ENCODE measurements at places on chromosomes 4 and X.

- DNase-seq, result no peak
These were observed 40.8 kb downstream of the ZNF518B start for GRCh38 chr4:10416441-10416840.

- no peak for DNase-seq
These were observed 135.4 kb upstream of the FRMPD4 start for GRCh38 chrX:12002876-12003275.

GRCh38 chr4:86834901-86835300, 14.3 kb downstream of the SLC10A6 start:
- peak; percentile 85 for DNase-seq

GRCh38 chr4:109296527-109296926, 5.9 kb downstream of the COL25A1 start:
- DNase-seq, result no peak

DNA sequence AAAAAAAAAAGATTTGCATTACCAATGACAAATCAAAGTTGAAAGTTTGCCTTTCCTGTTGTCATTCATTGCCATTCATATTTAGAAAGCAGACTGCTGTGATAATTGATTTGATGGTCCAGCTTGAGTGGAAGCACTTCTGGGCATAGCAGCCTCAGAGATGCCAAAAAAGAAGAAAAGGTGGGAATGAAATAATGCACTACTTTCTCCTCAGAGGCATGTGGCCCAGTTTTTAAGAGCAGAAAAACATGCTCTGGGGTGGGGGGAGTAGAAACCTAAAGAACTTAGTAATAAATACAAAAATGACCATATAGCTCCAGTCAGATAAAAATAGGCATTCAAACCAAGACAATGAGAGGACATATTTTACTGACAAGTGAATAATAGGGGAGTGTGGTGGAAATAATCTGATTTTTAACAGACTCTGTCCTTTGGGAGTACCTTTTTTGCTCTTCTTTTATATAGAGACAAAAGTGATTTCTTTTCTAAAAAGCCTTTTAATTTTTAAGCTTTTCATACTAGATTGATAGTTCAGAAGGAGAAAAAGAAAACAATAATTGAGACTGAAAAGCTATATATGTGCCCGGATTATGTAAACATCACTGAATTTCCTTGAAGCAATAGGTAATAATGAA, 599.1 kb downstream of the RPA4 start:
- DNase-seq, result no peak

DNA sequence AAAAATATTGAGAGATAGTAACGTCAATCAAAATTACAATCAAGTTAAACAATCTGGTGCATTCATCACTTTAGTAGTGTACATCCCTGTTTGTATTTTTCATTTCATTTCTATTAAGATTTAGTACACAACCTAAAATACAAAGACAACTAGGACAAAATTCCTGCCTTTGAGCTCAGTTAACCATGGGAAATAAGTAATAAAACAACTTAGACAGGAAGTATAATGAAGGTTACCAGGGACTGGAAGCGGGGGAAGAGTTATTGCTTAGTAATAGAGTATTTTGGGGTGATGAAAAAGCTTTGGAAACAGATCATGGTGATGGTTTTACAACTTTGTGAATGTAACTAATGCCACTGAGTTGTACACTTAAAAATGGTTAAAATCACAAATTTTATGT, 25.6 kb upstream of the ATXN3L start:
- no peak for DNase-seq

DNA sequence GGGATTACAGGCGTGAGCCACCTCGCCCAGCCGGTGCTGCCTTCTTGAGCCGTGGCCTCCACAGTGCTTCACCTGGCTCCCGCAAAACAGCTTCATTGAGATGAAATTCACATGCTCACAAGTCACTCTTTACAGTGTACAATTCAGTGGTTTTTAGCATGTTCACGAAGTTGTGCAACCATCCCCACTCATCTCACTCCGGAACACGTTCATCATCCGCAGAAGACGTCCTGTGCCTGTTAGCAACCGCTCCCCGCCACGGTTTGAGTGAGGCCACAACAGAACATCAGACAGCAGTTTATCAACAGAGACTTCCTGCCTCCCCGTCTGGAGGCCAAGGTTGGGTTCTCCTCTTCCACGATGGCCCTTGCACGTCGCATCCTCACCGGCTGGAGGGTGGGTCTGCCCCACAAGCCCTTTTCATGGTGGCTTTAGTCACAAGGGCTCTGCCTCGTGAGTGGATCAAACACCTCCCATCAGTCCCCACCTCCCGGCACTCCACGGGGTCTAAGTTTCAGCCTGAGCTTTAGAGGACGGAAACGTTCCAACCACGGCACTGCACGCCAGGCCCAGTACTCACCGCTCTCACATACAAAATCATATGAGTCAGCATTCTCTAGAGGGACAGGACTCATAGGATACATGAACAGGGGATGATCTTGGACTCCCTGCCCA, 29.6 kb upstream of the SPON2 start:
- DNase-seq, result peak; percentile 88

DNA sequence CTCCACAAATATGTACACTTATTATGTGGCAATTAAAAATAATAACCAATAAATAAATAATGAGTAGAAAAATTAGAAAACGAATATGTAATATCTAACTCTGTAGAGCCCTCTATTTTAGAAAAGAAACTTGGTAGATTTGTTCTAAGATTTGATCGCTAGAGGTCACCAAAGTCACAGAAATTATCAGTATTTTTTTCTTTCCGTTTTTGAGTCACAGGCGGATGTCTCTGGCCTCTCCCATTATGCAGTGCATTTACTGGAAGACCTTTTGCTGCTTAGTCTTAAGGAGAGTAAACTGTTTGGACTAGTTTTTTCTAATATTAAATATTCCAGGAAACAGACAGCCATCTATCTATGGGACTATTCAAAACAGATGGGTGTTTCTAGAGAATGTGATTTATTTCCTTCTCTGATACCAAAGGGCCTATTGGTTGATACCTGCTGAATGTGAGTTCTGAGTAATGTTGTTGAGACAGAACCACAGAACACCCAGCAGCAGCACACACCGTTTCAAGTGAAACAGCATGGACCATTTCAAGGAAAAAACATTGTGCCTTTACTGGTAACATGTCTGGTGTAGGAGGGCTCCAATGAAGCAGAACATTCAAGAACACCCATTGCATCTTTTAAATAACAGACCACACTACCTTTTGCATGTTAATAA, 34.0 kb upstream of the GYPA start:
- peak; percentile 60 for DNase-seq

- DNase-seq, result no peak
These were observed 91.8 kb downstream of the RAP1GDS1 start for GRCh38 chr4:98352940-98353339.

GRCh38 chrX:24034485-24034884, 7.5 kb upstream of the KLHL15 start:
- DNase-seq, result no peak

DNA sequence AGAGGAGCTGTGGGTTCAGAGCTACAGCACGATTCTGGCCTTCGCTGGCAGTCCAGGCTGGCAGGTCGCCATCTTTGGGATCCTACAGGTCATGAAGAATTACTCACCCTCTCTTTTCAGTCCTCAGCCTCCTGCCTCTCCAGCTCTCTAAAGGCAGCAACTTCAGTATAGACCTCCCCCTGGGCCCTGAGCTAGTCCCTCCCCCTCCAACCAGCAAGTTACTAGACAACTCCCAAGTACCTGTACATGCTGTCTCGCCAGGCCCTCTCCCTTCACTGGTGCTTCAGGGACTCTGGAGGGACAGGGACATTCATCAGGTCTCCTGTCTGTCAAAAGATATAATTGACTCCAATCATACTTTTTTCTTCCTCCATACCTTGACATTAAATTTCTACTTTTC, at the start of gene GPR119:
TSS of gene GPR119 (minus strand) at position 155 of the 400 bp plus-strand sequence. CDS start 227 bp downstream, outside the sequence.
- no peak for DNase-seq

DNA sequence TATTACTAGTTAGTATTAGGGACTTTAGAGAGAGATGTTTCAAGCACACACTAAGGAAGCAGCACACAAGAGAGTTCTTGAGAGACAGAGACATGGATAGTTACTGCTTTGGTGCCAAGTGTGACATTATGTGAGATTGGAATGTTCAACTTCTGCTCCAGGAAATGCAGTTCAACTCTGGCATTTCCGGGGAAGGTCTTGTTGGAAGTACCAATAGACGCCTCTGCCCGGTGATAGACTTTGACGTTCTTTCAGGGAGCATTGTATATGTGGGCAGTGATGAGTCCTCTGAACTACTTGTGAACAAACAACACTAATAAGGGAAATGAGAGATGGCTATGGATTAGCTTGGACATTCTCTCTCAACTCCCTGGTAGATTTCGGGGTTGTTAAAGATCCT, 638.1 kb upstream of the BOD1L1 start:
- no peak for DNase-seq

DNA sequence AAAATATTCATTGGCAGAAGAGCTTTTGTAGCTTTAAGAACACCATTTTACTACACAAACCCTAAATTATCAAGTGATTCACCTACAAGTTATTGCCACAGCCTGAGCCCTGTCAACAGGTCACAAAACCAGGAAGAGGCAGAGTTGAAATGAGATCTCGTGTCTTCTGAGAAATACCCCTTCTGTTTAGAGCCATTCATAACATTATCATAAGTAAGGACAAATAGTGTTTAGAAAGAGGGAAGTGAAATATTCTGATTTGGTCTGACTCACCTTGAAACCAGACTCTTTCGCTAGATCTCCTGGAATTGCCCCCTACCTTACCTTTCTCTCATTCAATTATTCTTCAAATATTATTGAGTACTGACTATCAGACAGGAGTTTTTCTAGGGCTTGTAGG, 5.9 kb downstream of the ETDB start:
- DNase-seq, result no peak

- no peak for DNase-seq
These were observed 667.7 kb downstream of the STPG2 start for GRCh38 chr4:97475621-97476020.

DNA sequence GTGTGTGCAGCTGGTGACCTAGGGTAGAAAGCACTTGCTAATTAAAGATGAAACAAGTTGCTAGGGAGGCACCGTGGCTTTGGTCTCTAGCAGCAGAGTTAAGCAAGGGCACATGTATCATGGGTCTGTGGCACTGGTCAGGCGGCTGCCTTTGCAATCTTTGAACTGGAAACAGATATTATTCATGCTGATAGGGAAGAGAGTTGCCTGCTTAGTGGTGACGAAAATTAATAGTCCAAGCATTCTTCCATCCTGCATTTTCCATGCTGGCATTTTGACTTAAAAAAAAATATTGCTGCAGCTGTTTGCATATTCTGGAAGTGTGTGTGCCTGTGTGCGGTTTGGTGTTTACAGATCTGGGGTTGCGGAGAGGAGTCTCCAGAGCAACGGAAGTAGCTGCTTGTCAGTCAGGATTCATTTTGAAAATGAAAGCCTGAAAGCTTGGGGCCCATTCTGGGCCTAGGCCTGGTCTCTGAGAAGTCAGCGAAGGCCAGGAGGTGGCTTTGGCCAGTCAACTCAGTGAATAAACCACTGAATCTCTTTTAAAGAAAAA, 2.3 kb upstream of the SOWAHD start:
- DNase-seq, result no peak

- no peak for DNase-seq
These were observed 105.2 kb upstream of the HPGD start for GRCh38 chr4:174627473-174627872.

- peak; percentile 92 for DNase-seq
These were observed 602.8 kb upstream of the DIPK2B start for GRCh38 chrX:45803383-45803921.

GRCh38 chr4:17220816-17221215, 291.1 kb downstream of the QDPR start:
- no peak for DNase-seq

- no peak for DNase-seq
These were observed 50.4 kb downstream of the SHROOM3 start for GRCh38 chr4:76485450-76485849.

GRCh38 chr4:139014371-139015268, 961 bp upstream of the NOCT start:
- peak; percentile 95 for DNase-seq

DNA sequence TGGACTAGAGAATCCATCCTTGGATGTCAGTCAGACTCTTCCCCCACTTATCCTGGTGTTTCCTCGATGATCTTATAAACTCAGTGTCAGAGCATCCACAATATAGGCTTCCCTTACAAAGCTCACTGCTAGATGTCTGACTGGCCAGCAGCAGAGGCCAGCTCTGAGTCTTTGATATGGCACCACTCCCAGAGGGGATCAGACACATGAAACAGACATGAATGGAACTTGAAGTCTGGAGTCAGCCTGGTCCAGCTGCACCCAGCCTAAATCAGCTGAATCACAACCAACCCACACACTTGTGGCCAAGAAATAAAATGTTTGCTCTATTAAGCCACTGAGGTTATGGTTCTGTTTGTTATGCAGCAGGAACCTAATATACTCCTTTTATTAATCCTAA, 129.6 kb upstream of the MED14 start:
- DNase-seq, result peak; percentile 82

GRCh38 chrX:154429711-154430110, 1.2 kb downstream of the ATP6AP1 start:
- no peak for DNase-seq

- no peak for DNase-seq
These were observed 312.5 kb upstream of the HS3ST1 start for GRCh38 chr4:11741190-11741652.

DNA sequence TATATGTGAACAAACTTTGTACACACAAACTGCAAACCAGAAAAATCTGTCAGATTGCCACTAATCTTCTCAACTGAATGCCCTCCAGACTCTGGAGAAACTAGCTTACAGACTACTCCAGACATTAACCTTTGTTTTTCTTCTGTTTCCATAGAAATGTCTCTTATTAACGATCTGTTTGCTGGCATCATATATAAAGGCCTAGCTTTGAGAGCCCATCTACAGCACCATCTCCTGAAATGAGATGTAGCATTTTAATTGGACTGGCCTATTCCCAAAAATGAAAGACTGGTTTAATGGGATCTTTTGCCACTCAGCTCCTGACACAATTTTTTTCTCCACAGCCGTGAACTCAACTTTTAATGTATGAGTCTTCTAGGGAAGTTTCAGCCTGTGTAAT, 266.0 kb upstream of the IL1RAPL1 start:
- DNase-seq, result no peak

DNA sequence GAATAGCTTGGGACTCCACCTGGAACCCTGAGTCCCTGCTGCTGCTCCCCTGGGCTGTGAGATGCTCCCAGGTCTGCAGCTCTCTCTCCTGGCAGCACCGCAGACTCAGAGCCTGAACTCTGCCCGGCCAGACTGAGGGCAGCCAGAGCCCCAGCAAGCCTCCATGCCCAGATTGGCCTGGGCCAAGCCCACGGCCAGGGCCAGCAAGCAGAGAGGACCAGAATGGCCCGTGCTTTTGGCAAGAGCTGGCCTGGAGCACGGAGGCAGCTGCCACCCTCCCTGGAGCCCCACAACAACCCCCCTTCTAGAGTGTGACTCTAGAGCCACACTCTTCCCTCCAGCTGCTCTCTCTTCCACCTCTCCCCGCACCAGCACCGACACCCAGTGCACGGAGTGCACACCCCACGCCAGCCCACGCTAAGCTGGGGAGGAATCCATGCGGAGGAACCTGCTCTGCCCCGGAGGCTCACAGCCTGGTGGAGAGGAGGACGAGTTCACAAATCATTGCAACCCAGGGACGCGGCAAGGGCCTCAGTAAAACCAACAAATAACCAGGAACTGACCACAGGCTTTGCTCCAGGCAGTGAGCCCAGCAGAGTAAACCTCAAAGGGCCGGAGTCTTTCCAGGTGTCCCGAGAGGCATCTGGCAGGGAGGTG, 110.3 kb downstream of the HMX1 start:
- DNase-seq, result no peak
